ENCODE measurements at places on chromosomes 13 and 19.

- no peak for DNase-seq
These were observed 50.3 kb downstream of the ABCC4 start for GRCh38 chr13:95250961-95251360.

GRCh38 chr13:62093984-62094780 lies 678.5 kb upstream of the PCDH20 start:
- DNase-seq, result no peak

DNA sequence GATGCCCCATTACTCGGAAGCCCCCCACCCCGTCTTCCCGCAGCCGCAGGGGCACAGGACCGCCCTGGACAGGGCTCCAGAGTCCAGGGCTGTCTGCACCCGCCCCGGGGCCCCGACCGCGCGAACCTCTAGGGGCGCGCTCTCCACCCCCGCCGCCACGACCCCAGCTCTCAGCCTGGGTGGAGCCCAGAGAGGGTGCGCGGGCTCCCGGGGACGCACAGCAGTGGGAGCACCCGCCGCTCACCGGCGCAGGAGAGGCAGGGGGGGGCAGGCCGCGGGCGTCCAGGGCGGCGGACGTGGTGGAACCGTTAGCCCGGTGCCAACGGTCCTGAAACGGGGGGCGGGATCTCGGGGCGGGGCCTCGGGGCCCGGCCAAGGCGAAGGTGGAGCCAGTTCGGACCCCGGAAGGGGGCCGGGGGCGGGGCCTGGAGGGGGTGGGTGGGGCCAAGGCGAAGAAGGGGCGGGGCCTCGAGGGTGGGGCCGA lies at the start of gene ATP8B3:
Gene ATP8B3 (minus strand): TSS at position 335 of the 484 bp plus-strand sequence. CDS start 540 bp downstream, outside the sequence.
- DNase-seq, result no peak

GRCh38 chr19:2012941-2013682 lies 2.4 kb downstream of the BTBD2 start:
- no peak for DNase-seq

DNA sequence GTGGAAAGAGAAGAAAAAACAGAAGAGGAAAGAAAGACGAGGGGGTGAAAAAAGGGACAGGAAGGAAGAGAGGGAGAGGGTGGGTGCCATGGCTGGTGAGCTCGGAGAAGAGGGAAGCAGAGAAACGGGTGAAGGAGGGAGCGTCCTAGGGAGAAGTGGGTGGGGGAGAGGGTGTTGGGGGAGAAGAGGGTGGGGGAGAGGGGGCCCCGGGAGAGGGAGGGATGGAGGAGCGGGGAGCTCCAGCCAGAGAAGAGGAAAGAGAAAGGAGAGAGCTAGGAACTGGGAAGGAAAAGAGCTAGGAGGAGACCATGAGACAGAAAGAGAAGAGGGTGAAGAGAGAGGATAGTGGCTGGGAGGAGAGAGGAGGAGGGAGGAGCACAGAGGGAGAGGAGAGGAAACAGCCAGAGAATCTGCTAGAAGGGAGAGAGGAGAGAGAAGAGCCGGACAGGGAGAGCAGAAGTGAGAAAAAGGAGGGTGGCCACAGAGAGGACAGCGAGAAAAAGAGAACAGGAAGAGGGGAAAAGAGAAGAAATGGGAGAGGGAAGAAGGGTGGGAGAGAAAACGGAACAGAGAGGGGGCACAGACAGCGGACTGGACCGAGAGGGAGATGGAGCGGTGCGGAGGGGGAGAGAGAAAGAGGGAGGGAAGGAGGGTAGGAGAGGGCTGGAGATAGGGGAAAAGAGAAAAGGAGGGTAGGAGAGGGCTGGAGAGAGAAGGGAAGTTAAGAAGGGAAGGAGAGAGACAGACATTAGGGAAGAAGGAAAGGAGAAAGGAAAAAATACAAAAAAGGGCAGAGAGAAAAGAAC lies 11.9 kb upstream of the GARIN5A start:
- no peak for DNase-seq

DNA sequence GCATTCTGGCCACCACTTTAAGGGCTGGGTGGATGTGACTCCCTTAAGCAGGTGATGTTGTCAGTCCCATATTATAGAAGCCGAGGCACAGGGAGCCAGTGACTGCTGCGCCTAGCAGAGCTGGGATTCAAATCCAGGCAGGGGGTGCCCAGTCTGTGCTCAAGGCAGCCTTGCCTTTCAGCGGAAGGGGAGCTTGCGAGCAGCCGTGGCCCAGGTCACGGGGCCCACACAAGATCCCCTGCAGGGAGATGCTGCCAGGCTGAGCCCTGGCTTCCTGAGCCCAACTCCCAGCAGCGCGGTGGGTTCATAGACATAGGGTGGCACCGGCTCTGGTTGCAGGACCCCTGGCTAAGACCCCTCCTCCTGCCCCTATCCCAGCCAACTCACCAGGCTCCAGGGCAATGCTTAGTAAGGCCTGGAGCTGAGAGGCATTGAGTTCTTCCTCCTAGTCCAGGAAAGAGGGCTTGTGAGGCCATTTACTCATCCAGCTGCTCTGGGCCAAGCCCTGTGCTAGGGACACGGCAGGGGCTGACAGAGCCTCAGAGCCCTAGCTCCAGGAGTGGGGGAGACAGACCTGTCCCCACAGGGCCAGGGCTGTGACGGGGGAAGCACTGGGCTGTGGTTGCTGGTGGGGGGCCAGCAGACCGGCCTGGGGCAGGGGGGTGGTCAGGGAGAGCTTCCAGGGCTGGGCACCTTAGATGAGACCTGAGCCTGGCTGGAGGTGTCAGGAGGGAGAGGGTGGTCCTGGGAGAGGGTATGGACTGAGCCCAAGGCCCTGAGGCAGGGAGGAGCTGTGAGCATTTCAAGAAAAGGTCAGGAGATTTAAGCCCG lies 9.6 kb downstream of the CAPN12 start:
- no peak for DNase-seq

GRCh38 chr19:35202722-35203688 lies 25.5 kb downstream of the FAM187B start:
- no peak for DNase-seq

DNA sequence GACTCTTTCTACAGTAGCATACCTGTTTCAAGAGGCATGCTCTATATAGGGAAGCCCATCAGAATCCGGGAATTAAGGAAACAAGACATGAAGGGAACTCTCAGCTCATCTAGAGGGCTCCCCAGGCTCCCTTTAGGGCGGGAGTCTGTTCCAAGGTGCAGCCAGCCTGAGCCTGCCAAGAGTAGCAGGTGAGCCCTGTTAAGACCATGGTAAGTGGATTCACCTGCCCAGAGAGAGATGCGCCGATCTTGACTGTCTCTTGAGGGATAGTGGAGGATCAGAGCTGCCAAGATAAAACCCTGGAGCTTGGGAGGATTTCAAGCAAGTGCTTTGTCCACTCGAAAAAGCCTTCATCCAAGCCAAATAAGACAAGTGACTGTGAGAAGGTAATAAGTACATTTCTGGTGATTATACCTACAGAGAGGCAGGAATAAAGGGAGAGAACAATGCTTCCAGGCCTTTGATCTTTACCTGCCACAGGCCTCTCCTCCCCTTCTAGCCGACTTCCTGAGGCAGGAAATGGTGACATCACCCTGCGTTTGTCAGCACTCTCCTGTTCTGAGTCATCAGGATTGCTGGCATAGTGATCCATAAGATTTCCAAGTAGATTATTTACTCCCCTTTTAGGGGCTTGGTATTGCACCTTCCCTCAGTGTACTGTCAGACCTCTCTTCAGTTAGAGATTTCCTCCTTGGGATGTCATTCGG lies 31.5 kb downstream of the KLF5 start:
- no peak for DNase-seq

DNA sequence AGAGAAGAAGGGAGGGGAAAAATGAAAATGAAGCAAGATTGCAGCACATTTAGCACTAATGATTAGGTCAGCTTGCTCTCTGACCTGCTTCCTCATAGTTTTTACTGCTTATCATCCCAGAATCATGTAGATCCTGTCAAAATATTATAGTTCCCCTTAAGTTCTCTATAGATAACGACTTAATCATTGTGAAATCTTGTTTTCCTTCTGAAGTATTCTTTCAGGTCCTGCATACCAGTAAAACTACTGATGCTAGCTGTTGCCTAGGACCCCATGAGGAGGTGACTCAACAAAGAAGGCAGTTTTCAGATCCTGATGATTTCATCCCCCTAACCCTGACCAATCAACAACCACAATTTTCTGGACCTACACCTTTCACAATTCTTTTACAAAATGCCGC lies 1131.7 kb downstream of the SLITRK5 start:
- DNase-seq, result no peak

DNA sequence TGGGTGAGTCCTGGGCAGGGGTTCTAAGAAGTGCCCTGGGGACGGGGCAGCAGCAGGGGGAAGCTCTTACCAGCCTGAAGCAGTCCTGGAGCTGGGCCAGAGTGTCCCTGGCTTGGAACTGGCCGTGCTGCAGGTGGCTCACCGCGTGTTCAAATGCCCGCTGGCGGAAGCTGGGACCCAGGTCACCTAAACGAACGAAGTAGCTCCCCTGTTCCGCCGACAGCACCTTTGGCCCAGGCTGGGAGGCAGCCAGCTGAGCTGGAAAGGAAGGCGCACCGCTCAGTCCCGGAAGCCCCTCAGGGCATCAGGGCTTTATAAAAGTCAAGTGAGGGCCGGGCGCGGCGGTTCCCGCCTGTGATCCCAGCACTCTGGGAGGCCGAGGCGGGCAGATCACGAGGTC lies 9.6 kb downstream of the PLIN4 start:
- no peak for DNase-seq

GRCh38 chr13:111518161-111518792 lies 197.8 kb downstream of the TEX29 start:
- DNase-seq, result no peak

GRCh38 chr13:110354123-110354627 lies 47.1 kb downstream of the COL4A2 start:
- no peak for DNase-seq

GRCh38 chr19:7427944-7428343 lies 60.9 kb downstream of the PEX11G start:
- no peak for DNase-seq

- DNase-seq, result no peak
These were observed 254.3 kb upstream of the PRR20A start for GRCh38 chr13:56886398-56886797.

DNA sequence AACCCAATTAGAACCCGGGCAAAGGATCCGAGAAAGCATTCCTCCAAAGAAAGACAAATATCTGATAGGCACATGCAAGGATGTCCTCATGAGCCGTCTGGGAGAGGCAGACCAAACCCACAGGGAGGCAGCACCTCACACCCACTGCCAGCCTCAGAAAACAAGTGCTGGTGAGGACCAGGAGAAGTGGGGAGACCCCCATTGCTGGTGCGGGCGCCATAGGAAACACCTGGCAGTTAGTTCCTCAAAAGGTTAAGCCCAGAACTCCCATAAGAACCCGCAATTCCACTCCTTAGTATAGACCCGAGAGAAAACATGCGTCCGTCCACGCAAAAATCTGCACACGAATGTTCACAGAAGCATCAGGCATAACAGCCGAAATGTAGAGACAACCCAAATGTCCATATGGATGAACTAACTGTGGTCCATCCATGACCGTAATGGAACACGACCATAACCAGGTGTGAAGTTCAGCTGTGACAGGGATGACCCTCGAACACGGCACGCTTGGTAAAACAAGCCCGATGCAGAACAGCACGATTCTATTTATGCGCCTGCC lies 7.9 kb downstream of the ZNF787 start:
- no peak for DNase-seq

DNA sequence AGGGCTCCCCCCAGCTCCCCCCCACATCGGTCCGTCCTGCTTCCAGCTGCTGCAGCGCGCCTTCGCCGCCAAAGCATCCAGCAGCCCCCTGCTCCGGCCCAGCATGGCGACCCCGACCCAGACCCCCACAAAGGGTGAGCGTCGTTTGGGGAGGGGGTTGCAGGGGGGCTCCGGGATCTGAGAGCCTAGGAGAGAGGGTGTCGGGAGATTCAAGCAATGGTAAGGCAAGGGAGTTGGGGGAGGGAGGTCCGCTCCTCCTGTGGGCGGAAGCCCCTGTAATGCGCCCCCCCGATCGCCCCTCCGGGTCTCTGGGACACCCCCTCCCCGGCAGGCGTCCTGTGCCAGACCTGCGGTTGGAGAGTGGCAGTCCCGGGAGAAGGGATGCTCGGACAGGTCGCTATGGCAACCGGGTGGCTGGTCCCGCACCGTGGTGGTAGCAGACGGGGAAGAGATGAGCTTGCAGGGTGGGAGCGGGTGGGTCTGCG lies at the start of gene FXYD7:
Gene FXYD7 (plus strand): TSS at position 25 of the 485 bp plus-strand sequence. CDS start 79 bp downstream, at position 104.
- DNase-seq, result no peak

- DNase-seq, result no peak
These were observed 1394.2 kb upstream of the ATXN8OS start for GRCh38 chr13:68713394-68713793.

GRCh38 chr13:20696073-20696472 lies 7.4 kb upstream of the IL17D start:
- DNase-seq, result no peak

DNA sequence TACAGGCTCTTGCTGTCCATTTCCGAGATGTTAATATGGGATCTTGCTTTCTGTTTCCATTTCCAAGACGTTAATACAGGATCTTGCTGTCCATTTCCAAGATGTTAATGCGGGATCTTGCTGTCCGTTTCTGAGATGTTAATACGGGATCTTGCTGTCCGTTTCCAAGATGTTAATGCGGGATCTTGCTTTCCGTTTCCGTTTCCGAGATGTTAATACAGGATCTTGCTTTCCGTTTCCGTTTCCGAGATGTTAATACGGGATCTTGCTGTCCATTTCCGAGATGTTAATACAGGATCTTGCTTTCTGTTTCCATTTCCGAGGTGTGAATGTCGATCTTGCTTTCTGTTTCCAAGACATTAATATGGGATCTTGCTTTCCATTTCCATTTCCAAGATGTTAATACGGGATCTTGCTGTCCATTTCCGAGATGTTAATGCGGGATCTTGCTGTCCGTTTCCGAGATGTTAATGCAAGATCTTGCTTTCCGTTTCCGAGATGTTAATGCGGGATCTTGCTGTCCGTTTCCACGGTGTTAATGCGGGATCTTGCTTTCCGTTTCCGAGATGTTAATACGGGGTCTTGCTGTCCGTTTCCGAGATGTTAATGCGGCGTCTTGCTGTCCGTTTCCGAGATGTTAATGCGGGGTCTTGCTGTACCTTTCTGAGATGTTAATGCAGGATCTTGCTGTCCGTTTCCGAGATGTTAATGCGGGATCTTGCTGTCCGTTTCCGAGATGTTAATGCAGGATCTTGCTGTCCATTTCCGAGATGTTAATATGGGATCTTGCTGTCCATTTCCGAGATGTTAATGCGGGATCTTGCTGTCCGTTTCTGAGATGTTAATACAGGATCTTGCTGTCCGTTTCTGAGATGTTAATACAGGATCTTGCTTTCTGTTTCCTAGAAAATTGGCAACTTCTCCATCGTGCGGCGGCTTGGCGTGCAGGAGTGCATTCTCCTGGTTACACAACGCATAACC lies 38.3 kb downstream of the PEX11G start:
- no peak for DNase-seq

- DNase-seq, result no peak
These were observed 284.7 kb downstream of the SLC7A1 start for GRCh38 chr13:29310806-29311205.

GRCh38 chr13:30607908-30608307 lies 9.8 kb upstream of the USPL1 start:
- peak; percentile 64 for DNase-seq

GRCh38 chr19:48698046-48698445 lies 2.3 kb downstream of the FUT2 start:
- DNase-seq, result no peak
